ENCODE measurements at places on chromosomes 4 and X. TPM values are rescaled to one million over a fixed set of nuclear protein-coding genes. Genes with fewer than 3 reads are reported as not detected.

- no peak for DNase-seq
Observed at GRCh38 chr4:184419976-184420375, 54.4 kb downstream of the IRF2 start.

GRCh38 chr4:80137631-80138030 is 59.7 kb upstream of the PRDM8 start:
- no peak for DNase-seq

- no peak for DNase-seq
Observed at GRCh38 chr4:148946271-148946670, 504.1 kb upstream of the NR3C2 start.

GRCh38 chr4:188911199-188911598 is 772.0 kb downstream of the TRIML1 start:
- no peak for DNase-seq

The KLHL13 gene
- 5.1 TPM for total RNA-seq

DNA sequence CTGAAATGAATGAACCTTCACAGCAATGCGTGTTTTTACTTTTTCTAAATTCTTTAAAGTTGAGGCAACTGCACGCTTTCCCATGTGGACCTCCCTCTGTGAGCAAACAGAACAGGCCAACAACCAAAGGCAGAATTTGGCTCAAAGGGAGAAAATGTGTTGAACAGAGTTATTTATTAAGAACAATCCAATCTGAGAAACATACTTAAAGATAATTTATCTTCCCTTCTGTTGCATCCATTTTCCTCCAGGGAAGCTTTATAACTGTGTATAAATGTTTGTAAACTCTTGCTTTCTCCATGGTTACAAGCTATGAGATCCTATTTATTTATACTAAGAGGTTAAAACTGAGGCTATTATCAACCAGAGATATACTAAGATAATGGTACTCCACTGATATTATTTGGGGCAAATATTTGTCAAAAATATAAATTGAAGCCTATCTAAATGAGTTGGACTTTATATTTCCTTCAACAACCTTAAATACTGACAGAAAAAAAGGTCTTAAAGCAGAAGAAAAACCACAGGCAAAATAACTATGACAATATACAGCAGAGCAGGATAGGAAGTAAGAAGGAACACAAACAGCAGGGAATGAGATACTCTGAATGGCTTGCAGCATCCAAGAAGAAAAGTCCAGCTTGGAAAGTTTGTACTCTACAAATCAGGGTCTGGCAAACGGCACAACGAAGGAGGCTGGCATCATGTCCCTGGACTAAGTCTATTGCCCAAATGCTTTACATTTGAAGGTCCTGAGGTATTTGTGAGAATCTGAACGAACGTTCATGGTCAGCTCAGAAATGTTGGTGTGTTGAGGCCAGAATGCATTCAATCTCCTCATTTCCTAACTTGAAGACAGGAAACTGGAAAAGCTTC is 663.2 kb upstream of the INTU start:
- DNase-seq = no peak

- DNase-seq = no peak
Observed at GRCh38 chrX:118562582-118563164, 67.1 kb downstream of the DOCK11 start.
